MG63 (cell line): ENCODE measurements at places on chromosomes 6 and 20.

- no peak for DNase-seq
Measured at GRCh38 chr20:1319051-1319450, 9.9 kb downstream of the SDCBP2 start.

- DNase-seq, result no peak
Measured at GRCh38 chr6:139271056-139271455, 20.7 kb downstream of the TXLNB start.

DNA sequence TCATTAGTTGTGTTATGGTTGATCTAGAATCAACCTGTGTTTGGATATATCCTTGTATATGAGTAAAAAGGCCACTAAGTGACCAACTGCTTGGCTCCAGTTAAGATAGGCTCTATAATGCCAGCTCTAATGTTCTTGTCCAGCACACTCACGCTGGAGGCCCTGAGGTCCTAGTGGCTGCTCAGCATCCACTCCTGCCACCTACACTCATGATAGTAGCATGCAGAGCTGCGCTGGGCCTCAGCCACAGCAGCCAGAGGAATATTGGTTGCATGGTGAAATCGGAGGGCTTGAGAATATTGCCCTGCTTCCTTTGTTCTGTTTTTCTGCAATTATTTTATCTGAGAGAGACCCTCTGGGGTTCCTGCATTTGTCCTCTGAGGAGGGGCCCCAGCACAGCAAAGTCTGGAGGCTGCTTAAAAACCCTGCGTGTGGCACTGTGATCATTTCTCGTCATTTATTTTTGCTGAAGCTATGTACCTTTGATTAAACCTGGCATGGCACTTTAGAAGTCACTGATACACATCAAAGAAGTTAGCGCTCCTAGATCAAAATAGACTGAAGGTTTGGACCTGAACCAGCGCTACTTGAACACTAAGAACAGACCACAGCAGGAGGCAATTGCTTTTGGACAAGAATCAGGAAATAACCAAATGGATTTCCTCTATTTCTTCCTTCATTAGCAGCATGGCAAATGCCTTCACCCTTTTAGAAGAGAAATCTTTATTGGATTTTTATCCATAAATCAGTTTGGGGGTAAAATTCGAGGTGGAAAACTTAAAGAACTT lies 398.4 kb upstream of the ID4 start:
- DNase-seq, result no peak

- DNase-seq, result no peak
Measured at GRCh38 chr6:49918787-49919186, 45.2 kb downstream of the DEFB114 start.

- DNase-seq, result no peak
Measured at GRCh38 chr6:164554226-164554625, 755.2 kb downstream of the C6orf118 start.

GRCh38 chr6:4350567-4351519 lies 215.5 kb upstream of the ECI2 start:
- DNase-seq, result no peak

- DNase-seq, result no peak
Measured at GRCh38 chr6:90425161-90425641, 128.6 kb upstream of the BACH2 start.

- no peak for DNase-seq
Measured at GRCh38 chr6:20540683-20541082, 6.4 kb downstream of the CDKAL1 start.

- no peak for DNase-seq
Measured at GRCh38 chr6:116304538-116305097, 24.9 kb upstream of the TSPYL1 start.

DNA sequence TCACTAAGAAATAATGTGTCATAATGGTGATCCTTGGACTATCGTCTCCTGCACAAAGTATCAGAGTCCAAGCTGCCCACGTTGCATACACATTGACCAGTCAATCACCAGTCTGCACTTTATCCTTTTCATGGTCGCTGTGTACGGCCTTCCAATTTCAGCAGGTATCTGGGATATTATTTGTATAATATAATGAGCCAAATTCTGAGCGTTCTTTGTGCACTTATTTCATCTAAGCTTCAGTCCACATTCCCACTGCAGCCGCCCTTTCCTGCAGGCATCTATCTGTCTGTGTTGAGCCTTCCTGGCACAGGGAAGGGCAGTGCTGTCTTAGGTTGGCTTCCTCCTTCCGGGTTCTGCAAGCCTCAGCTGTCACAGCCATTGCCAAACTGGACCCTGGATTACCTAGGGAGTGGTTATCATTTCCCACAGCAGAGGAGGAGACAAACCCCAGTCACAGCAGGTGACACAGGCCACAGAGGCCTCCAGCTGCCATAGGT lies 174.3 kb downstream of the TTLL2 start:
- DNase-seq, result no peak

DNA sequence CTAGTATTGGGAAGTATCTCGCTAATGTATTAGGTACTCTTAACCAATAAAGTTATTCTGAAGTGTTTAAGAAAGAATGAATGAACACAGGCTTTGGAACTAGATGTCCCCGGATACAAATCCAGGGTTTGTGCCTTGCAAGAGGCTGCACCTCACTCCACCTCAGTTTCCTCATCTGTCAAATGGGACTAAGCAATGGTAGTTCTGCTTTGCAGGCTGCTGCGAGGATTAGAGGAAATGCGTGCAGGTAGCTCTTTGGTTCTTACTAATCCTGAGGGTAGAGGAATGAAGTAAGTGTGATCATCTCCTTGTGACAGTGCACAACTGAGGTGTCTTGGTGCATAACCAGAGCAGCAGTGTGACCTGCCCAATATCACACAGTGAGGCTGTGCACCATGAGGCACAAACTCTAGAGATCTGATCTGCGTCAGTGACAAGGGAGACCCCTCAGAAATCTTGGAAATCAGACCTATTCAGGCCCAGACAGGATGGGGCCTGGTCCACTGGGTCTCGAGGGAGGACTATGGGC lies 26.7 kb downstream of the ADA start:
- DNase-seq, result no peak

GRCh38 chr20:48735112-48735511 lies 92.7 kb downstream of the PREX1 start:
- DNase-seq, result no peak

DNA sequence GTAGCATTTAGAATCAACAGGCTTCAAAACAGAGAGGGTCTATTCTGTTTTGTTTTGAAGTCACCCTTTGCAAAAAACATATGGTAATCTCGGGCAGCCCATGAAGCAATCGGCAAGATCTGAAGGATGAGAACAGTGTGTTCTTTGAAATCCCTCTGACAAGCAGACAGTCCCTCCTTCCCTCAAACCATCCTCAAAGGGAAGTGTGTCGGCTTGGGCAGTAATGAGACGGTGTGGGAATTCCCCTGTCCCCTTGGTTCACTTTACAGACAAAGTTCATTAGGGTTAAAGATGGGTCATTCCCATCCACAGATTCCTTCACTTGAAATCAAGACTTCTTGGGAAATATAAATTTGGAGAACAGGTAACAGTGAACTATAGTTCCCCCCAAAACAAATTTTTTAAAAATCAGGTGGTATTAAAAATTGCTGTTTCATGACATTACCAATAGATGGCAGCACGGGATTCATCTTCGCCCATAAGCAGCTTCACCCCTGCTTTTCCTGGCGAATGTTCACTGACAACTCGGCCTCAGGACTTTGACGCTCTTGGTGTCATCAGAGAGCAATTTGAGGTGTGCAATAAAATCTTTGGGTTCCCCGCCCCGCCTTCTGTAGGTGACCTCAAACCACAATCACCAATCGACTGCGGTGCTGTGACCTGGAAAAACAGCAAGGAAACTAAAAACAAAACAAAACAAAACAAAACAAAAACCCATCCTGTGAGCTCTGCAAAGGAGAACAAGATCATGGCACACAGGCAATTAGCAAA lies 159.3 kb upstream of the TNFAIP3 start:
- DNase-seq, result peak; percentile 63

DNA sequence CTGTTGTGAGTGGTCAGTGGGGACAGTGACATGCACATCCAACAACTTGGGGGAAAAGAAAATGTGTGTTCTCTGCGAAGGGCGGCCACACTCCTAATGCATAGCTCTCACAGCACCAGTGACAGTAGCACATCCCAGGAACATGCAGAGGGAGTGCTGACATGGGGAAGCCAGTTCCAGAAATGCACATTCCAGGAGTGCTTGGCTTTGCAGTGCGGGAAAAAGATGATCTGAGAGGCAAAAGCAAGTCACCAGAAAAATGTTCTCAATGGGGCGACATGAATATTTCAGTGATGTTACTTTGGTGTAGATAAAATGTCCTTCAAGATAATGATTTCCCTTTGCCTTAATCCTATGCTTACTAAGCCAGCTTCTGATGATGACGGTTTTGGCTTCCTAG lies 42.9 kb upstream of the PDE10A start:
- no peak for DNase-seq

GRCh38 chr6:70310063-70310694 lies 7.3 kb upstream of the COL9A1 start:
- no peak for DNase-seq

DNA sequence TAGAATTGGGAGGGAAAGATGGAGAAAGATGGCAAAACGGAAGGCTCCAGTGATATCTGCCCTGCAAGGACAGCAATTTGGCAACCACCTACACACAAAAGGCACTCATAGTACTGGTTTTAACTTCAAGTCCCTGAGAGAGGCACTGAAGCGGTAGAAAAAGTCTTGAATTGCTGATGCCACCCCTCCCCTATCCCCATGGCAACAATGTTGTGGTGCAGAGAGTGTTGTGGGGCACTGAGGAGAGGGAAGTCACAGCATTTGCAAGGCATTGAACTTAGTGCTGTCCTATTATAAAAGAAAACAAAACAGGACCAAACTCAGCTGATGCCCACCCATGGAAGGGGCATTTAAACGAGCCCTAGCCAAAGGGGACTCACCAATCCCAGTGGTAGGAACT lies 343.7 kb downstream of the HAO1 start:
- no peak for DNase-seq

DNA sequence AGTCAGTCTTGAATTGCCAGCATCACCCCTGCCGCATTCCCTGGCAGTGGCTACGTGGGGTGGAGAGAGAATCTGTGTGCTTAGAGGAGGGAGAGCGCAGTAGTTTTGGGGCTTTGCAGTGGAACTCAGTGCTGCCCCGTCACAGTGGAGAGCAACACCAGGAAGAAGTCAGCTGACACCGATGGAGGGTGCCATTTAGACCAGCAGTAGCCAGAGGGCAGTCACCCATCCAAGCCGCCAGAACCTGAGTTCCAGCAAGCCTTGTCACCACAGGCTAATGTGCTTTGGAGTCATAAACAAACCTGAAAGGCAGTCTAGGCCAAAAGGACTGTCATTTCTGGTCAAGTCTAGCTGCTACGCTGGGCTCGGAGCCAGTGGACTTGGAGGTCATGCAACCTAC lies 22.0 kb upstream of the PERP start:
- DNase-seq, result peak; percentile 15

DNA sequence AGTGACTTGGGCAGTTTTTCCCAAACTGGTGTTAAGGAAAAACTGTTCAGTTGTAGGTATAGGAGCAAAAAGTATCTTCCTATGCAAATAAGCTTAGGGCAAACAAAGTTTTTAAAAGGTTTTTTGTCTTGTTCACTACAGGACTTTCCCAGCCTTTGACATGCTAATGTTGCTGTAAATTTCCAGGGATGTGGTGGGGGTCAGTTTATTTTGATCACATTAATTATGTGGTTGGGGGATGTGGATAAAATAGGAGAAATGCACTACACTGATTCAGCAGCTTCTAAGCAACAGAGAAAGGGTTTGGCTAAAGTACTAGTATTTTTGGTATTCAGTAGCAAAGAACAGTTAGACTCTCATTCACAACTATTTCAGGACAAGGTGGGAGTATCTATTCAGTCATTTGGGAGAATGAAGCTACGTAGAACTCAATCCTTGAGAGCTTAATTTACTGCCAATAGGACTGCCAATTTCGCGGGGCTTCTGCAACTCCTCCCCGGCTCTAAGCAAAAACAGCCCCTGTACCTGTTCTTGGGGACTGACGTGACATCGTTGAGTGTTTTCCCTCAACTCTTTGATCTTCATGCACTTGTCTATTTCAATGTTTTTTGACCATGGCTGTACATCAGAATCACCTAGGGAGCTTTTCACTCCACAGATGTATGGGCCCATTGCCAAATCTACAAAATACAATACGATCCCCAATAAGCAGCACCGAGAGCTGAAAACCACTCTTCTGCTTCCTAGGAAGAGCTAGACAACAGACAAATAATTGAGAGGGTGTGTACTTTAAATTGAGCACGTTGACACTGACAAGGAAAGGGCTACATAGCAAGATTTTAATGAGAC lies 94.8 kb upstream of the NHSL1 start:
- no peak for DNase-seq

- no peak for DNase-seq
Measured at GRCh38 chr20:63054681-63055240, 48.0 kb upstream of the BHLHE23 start.

DNA sequence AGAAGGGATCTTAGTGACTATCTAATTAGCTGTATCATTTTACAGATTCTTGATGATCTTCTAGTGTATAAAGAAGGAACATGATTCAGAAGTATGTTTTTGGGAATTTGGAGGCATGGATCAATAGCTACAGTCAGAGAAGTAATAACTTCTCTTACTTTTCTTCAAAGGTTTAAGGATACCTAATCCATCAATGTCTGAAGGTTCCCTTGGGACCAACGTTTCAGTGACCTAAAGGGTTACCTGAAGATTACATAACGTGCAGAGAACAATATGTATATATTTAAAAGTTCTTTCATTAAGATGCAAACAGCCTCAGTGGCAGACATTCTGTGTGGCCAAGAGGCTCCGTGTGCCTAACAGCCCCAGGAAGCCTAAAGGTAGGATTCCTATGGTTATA lies 3.2 kb downstream of the HDAC2 start:
- DNase-seq, result no peak

DNA sequence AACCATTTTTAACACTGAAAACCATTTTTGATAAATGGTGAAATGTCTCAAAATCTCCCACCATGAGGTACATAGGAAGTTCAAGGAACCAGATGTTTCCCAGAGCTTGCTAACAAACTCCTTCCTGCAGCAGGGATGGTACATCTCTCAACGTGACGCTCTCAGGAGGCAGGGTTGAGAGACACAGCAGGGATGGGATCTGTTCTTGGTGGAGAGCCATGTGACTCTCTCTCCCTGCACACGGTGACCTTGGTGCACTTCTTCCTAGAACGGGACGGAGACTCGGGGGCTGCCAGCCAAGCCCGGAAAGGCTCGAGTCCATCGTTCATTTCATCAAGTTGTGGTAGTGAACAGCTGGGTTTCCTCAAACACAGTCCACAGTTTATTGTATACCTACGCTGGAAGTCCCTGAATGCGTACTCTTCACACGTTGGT lies 94.2 kb downstream of the FAM50B start:
- no peak for DNase-seq

DNA sequence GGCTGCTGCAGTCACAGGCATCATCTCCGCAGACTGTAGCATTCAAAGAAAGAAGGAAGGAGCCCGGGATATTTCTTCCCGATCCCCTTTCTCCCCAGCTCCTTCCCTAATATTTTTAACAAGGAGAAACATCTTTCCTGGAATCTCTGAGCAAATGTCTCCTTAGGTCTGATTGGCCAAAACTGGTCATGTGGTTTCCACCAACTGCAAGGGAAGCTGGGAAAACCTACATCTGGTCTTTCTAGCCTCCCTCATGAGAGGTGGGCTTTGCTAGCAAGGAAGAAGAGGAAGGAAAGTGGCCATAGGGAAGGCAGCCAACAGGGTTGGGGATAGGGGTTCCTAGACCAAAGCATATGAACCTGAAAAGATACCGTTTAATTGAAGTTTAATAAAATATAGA lies 35.1 kb downstream of the PDRG1 start:
- no peak for DNase-seq
